ENCODE measurements at places on chromosomes 16 and 17.

DNA sequence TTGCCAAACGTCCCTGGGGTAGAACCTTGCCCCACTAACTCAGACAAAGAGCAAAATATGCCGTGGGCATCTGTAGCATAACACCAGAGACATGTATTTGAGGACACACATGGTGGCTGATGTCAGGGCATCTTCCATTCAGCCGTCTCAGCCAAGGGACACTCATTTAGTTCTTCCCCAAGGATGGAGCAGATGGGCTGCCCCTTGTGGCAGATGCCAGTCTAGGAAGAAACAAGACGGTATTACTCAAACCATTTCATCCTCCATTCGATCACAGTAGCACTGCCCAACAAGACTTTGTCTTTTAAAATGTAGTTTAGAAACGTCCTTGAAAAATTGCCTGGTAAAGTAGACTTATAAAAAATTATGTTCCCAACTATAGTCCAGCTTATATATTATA, 937.6 kb upstream of the EEF2KMT start:
- no peak for DNase-seq

DNA sequence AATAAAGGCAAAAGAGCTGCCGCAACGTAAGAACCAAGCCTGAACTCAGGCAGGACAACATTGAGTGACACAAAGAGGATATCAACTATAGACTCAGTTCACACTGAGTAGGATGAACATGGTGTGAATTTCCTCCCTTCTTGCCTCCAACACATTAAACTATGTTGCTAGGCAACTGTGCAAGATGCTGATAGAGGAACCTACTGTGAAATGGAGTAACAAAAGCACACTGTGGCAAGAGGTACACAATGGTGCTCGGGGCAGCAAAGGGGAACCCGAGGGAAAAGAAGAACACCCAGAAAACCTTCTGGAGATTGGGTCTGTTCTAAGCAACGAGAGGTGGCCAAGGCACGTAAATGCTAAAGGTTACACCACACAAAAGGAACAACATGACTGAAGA, 34.1 kb downstream of the GRB2 start:
- no peak for DNase-seq

GRCh38 chr17:65190467-65191097, 53.4 kb downstream of the RGS9 start:
- no peak for DNase-seq

DNA sequence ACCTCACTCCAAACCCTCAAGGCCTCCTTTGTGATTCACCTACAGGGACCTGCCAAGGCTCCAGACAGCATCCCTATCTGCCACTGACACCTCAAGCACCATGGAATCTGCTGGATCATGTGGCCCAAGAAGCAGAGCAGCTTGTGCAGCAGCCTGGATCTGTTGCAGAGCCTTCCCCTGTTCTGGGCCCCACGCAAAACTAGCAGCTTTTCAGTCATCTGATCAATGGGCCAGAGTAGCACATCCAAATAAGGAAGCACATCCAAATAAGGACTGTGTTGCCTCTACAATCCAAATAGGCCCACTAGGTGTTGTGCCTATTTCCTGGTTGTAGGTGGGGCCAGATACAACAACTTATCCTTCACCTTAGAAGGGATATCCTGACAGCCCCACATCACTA, 97.1 kb upstream of the GNAO1 start:
- DNase-seq, result no peak

GRCh38 chr16:49399594-49400364, 26.2 kb downstream of the C16orf78 start:
- DNase-seq, result no peak

GRCh38 chr17:74088285-74088933, 115.1 kb upstream of the RPL38 start:
- DNase-seq, result no peak

GRCh38 chr16:9527976-9528375, 436.5 kb downstream of the HAPSTR1 start:
- DNase-seq, result no peak

- no peak for DNase-seq
These were observed 269.8 kb upstream of the MYOCD start for GRCh38 chr17:12395733-12396354.

GRCh38 chr16:13359835-13360234, 458.4 kb downstream of the SHISA9 start:
- no peak for DNase-seq

- no peak for DNase-seq
These were observed 237.1 kb downstream of the NTN1 start for GRCh38 chr17:9258115-9259015.

DNA sequence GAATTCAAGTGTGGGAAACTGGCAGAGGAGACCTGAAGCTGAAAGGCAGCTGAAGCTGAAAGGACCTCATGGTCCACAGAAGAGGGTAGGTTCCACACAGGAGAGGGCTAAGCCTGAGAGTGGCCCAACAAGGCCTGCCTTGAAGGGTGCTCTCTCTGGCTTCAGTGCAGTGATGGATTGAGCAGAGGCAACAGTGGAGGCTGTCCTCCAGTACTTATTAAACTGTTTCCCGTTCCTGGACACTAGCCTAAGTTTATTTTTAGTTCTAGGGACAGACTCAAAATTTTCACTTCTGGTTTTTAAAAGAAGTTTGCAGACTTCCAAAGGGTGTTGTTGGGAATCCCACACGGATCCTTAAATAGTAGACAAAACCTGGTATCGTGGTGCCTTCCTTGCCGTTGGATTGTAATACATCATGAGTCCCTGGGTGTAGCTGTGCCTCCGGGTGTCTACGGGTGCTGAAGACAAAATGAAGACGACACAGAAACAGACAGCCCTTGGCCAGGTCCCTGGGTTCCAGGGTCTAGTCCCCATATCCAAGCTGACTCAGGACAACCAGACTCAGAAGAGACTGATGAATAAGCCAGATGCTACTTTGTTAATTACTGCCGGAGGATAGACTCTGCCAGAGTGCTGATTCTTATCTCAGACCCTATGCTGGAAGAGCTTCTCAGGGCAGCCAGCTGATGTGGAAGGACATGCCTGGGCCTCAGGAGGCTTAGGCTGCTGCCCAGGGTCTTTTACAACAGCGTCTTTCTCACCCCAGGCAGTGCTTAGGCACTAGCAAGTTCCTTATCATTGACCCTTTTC, 7.1 kb upstream of the CMTM4 start:
- DNase-seq, result no peak

DNA sequence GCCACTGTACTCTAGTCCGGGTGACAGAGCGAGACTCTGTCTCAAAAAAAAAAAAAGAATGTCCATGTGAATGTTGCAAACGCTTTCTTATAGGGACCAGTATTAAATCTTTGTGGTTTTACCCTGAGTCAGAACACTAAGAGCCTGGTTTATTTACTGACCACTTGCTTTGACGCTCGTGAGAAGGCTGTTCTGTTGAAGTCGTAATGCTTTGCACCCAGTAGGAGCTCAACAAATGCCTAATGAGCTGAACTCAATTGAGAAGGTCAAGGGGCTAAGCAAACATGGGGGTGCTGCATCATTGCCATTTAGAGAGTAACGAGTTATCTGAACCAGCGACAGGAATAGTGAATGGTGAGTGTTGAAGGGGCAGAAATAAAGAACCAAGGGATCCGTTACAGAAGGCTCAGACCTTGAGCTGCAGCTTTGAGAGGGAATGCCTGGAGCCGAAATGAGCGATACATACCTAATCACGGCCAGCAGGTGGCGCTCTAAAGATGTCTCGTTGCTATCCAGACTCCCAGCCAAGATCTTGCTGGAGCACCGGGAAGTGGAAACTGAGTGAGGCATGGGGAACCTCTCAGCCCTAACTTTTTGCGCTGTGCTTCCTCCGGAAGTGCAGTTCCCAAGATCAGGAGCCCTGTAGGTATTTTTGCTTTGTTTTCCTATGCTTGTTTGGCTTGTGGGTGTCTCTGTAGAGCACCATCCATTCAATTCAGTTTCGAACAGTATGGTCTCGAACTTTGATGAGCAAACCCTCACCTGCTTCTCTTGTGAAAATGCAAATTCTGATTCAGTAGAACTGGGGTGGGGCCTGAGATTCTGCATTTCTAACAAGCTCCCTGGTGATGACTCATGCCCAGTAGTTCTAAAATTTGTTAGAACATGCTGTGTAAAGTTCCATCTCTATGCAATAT, 12.6 kb upstream of the RNF222 start:
- peak; percentile 64 for DNase-seq

DNA sequence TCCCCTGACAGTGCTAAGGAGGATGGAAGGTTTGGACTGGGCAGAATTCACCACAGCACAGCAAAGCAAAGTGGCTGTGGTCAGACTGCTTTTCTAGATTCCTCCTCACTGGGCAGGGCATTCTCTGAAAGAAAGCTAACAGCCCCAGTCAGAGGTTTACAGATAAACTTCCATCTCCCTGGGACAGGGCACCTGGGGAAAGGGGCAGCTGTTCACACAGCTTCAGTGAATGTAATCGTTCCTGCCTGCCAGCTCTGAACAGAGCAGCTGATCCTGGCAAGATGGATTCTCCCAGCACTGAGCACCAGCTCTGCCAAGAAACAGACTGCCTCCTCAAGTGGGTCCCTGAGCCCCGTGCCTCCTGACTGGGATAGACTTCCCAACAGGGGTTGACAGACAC, 42.4 kb upstream of the KIF2B start:
- no peak for DNase-seq

GRCh38 chr17:1216217-1217088, 36.7 kb upstream of the ABR start:
- no peak for DNase-seq

- no peak for DNase-seq
These were observed 562.2 kb upstream of the ZFHX3 start for GRCh38 chr16:73610160-73610559.

GRCh38 chr16:17205279-17206211, 265.2 kb downstream of the XYLT1 start:
- no peak for DNase-seq

GRCh38 chr16:4190712-4191333, 51.1 kb downstream of the SRL start:
- no peak for DNase-seq

DNA sequence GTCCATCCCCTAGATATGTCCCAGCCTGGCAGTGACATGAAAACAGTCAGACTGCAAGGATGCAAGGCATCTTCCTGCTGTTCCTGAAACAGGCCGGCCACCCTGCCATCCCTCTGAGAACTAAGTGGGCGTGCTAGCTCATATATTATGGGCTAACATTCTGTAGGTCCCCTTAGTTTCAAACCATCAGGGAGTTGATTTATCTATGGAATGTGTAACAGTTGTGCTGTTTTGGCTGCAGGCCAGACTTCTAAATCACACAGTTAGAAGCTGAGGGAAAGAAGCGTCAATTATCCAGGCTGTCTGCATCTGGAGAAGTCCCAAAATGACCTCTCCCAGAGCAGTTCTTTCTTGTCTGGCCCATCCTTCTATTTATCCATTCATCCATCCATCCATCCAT, 102.7 kb upstream of the DNAH9 start:
- DNase-seq, result no peak

GRCh38 chr16:88651276-88651988, 579 bp upstream of the CYBA start:
- peak; percentile 50 for DNase-seq

GRCh38 chr17:28385037-28385400, 13.5 kb downstream of the SARM1 start:
- DNase-seq, result no peak

GRCh38 chr17:70286391-70286790, 117.1 kb downstream of the KCNJ2 start:
- DNase-seq, result no peak

- DNase-seq, result no peak
These were observed 26.8 kb downstream of the GAS7 start for GRCh38 chr17:10171581-10171981.

DNA sequence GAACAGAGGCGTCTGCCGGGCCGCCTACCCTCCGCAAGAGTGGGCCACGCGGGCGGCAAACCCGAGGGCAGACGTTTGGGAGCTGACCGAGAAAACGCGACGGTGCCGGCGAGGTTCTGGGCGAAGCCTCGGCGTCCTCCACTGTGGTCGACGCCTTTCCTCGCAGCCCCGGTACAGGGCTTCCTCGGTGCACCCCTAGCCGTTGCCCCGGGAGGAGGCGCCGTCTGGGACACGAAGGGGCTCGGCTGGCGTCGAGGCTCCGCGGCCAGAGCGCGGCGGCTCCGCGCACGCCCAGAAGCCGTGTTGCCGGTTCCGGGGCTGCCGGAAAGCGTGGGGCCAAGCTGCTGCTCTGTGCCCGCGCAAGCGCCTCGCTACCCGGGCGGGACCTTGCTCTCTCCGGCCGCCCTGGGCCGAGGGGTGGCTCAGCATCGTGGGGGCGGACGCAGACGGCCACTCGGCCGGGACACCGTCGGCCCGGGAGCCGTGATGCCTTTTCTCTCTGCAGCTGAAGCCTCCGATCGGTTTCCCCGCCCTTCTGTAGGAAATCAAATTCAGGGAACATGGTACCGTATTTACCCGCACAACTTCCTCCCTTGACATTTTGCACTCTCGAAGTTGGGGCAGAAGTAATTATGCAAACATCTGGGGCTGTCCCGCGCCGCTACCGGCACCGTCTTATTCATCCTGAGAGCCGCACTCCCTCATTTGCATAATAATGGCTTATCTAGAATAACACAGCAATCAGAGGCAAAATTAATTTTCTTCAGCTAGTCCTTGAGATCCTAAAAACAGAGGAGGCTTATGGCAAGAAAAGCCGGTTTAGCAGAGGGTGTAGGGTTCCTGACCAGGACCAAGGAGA, 7.3 kb upstream of the CBX8 start:
- DNase-seq, result peak; percentile 60

DNA sequence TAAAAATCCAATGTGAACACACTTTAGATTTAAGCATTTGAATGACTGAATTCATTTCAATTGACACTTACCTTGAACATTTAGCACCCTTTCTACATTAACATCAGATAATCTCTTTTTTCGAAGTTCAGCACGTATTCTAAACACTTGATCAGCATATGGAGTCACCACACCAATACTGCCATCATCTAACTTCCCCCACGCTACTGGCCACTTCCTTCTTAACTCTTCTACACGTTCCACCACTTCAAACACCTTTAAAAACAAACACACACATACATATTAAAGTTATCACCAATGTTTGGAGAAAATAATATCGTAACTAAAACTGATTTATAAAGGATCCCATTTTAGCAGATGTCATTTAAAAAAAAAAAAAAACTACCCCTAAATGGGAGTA, 93.5 kb downstream of the CACNG1 start:
- DNase-seq, result no peak

DNA sequence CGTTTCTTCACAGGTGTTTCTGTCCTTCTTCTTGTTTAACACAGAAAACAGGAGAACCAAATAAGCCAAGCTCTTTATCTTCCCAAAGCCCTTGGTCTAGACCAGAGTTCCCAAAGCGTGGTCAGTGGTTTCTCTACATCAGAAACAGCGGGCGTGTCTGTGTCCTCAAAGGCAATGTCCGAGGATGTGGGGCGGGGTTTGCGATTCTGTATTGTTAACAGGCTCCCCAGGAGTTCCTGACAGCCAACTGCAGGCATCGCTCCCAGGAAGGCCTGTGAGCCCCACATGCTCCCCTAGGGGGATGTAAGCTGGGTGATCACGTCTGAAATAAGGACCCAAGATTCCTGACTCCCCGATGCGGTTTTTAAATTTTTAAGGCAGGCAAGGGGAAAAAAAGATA, 28.4 kb upstream of the SLC25A19 start:
- DNase-seq, result no peak
